ENCODE measurements at places on chromosomes 12 and 14.
A peak's percentile ranks its signal among the peaks of the same experiment; 100 is the strongest.

- peak; percentile 54 for DNase-seq
Observed at GRCh38 chr12:121005346-121005815, 10.9 kb downstream of the C12orf43 start.

- DNase-seq: no peak
Observed at GRCh38 chr14:66444271-66444927, 41.8 kb upstream of the CCDC196 start.

- no peak for DNase-seq
Observed at GRCh38 chr14:79080040-79080439, 909.9 kb downstream of the NRXN3 start.

DNA sequence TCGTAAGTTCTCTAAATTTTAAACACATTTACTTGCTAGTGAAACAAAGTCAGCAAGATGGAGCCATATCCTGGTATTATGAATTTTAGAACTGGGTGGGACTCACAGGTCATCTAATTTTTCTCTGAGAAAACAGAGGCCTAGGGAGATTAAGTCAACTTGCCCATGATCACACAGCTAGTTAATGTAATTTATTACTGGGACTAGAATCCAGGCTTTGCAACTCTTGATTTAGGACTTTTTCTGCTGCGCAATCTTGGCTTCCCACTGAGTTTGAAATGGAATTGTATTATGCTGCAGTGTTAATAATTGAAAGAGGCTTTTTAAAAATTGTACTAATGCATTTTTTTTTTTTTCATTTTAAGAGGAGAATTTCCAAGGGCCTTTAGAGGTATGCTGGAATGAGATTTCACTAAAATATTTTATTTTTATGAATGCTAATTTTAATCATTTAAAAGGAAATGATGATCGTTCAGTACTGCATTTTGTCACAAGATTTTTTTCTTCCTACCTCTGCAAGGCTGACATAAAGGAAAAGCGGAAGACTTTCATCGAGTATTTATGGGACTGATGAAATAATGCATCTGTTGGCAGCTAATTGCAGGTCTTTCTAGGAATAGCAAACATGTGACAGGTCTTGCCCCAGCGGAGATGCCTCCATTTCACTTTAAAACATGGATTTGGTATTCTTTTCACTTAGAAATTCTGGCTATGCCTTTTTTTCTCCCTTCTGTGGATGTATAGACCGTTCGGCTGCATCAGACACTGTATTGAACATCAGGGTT, 9.6 kb downstream of the CRADD start:
- DNase-seq: no peak

DNA sequence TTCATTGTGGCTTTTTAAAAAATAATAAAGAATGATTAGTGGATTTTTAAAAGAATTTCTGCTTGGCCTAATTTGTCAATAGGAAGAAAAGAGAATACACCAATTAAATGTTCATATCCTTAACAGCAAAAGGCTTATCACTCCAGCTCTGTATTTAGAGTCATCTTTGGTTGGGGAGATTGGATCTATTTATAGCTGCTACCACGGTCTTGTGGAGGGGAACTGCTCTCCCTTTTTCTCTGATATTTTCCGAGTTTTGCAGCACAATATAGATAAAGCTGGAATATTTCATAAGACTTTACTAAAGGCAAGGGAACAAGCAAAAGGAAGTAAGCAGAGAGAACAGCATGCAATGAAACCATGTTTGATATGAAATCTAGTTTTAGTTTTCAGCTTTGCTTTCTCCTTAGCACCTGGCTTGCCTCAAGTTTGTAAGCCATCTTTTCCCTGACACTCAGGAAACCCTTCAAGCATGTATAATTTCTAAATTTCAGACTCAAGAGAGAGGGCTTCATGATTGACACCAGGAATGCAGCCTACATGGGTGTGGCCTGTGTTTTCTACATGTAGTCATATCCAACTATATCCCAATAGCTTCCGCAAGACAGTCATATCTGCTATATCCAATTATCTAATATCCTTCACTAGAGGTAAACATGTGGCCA, 35.2 kb downstream of the BRMS1L start:
- DNase-seq: no peak

DNA sequence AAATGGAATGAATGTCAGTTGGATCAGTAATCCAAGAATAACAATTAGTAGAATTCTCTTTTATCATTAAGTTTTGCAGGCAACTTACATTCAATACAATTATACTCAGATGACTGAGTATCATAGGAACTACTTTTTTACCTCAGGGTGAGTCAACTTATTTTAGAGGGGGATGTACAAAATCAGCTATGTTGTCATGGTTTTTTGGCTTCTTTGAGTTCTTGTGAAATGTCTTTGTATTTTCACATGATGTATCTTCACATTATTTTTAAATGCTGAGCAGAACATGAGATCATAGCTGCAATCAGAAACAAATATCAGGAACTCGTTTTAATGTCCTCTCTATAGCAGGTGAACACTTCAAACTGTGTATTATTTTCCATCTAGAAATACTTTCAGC, 65.3 kb upstream of the PTPRR start:
- DNase-seq: no peak

DNA sequence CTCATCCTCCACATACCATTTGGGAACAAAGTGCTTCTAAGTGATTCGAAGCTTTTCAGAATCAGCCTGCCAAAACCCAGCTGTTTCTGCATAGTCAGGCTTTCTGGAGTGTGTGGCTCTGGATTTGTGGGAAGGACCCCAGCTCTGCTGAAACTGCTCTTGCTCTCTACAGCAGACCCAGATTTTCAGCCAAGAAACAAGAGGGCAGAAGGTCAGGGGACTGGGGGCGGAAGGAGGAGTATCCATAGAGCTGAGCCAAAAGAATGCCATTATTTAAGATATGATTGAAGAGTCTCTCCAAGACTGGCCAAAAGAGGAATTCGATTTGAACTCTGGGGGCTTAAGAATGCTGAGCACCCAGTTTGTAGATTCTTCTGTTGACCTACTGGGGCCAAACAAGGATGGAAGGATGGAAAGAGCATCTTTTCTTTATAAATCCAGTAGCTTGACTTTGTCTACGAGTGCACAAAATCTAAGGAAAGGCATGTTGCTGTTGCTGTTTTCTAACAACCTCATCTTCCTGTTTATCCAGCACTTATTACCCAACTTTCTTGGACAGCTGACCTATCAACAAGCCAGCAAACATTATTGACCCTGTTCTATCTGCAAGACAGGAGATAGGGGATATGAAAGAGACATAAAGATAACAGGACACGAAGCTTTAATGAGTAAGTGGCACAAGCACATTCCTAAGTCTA, 29.2 kb downstream of the FBLN5 start:
- peak; percentile 50 for DNase-seq

DNA sequence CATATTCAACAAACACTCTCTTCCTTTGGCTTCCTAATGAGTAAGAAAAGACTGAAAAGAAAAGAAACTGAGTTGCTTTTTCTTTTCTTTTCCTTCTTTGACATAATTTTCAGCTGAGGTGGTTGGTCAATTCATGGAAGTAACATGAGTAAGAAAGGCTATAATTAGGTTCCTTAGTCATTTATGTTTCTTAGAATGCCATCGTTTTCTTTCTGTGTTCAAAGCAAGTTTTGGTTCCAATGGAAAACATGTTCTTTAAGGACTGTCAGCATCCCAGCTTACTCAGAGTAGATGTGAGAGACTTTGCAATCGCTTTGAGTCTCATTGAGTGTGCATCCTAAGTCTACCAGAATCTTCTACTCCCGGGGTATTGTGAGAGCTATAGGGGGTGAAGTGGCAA, 882.4 kb downstream of the DIO2 start:
- no peak for DNase-seq

GRCh38 chr12:83843541-83843940, 1069.1 kb downstream of the SLC6A15 start:
- no peak for DNase-seq

Data from body of pancreas (tissue), 4 donors.